Activated T-cell treated with anti-CD3 and anti-CD28 coated beads for 24 hours (primary cell): ENCODE measurements at places on chromosomes 13 and 19.
A peak's percentile ranks its signal among the peaks of the same experiment; 100 is the strongest.

GRCh38 chr13:78015782-78016181 is 97.2 kb upstream of the EDNRB start:
- DNase-seq, result no peak

- DNase-seq, result no peak
These were observed 8.6 kb downstream of the TMEM259 start for GRCh38 chr19:1012334-1012733.

GRCh38 chr19:13783565-13784500 is 9.6 kb downstream of the C19orf53 start:
- DNase-seq, result no peak

DNA sequence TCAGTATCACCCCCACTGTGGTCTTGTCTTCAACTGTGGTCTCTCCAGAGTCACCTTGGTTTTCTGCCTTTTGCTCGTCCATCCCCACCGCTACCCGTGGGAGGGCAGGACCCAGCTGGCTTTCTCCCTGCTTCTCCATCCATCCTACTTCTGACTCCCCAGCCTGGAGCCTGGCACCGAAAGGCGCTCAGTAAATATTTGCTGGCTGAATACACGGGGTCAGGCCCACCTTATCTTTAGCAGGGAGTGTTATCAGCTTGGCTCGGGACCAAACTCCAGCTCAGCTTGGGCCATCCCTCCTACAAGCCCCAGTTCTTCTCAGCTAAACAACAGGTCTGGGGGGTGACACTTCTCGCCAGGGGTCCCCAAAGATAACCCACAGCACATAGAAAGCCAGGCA is 62.0 kb upstream of the KLF2 start:
- DNase-seq, result no peak

GRCh38 chr13:97030705-97031452 is 36.6 kb upstream of the OXGR1 start:
- DNase-seq, result no peak

GRCh38 chr19:4571305-4571917 is 11.9 kb upstream of the SEMA6B start:
- DNase-seq, result no peak

- DNase-seq, result no peak
These were observed 1465.9 kb upstream of the SLC10A2 start for GRCh38 chr13:104532132-104532531.

DNA sequence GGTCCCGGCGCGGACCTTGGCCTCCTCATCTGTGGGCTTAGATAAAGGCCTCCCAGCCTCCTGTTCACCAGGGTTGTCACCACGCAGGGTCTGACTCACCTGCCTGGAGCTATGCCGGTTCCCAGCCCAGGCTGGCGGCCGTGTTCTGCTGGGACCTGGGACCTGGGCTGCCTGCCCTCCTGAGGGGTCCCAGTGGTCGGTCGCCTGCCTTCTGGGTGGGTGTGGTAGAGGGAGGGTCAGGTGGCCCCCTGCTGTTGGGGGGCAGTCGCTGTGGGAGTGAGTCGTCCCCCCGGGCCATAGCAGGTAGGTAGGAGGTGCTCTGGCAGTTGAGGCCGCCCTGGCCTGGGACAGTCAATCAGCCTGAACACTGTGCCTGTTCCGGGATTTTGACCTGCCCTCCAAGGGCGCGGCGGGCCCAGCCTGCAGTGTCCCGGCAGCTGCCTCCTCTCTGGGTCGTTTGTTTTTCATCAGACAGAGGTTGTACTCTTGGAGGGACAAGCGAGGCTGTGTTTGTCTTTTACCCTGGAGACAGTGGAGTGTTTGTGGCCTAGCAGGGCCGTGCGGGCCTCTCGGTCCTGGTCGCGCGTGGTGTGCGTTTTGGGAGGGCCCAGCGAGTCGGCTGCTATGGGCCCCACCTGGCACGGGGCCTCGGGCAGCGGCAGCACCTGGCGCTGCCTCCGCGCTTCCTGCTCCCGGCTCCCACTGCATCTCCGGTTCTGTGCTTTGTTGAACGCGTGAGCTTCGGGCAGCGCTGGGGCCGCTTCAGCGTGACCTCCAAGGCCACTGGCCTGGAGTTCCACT is 2.6 kb downstream of the ADAT3 start:
- no peak for DNase-seq

DNA sequence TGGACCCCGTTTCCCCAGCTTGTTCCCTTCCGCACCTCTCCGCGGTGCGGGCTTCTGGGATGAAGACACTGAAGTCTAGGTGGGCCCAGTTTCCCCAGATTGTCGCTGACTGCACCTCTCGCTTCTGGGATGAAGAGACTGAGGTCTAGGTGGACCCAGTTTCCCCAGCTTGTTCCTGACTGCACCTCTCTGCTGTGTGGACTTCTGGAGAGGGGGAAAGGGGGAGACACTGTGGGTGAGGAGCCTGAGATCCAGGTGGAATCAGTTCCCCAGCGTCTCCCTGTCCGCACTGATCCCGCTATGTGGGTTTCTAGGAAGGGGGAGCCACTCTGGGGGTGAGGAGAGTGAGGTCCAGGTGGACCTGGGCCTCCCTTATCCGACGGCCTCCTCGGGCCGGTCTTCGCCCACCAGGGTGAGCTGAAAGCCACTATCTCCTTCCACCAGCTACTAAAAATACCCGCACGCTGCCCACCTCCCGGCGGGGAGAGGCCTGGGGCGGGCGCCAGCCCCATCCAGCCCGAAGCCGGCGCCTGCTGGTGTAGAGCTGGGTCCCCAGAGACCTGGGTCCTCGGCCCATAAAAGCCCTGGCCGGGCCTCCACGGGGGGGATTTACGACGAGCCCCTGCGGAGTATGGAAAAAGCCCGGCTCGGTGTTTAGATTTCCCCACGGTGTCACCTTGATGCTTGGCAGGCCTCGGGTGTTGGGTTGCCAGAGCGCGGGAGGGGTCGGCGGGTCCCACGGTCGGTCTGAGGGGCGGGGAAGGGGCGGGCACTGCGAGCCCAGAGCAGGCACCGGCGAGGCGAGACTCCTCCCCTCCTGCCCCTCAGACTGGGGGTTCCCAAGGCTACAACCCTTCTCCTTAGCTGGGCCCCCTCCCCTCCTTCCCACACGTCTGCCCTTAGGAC is 10.6 kb downstream of the FUT6 start:
- peak; percentile 19 for DNase-seq

GRCh38 chr19:51458051-51458645 is at the start of gene SIGLEC8:
TSS of gene SIGLEC8 (minus strand) at chr19:51458454. CDS start at chr19:51458387, 67 bp downstream.
- no peak for DNase-seq

DNA sequence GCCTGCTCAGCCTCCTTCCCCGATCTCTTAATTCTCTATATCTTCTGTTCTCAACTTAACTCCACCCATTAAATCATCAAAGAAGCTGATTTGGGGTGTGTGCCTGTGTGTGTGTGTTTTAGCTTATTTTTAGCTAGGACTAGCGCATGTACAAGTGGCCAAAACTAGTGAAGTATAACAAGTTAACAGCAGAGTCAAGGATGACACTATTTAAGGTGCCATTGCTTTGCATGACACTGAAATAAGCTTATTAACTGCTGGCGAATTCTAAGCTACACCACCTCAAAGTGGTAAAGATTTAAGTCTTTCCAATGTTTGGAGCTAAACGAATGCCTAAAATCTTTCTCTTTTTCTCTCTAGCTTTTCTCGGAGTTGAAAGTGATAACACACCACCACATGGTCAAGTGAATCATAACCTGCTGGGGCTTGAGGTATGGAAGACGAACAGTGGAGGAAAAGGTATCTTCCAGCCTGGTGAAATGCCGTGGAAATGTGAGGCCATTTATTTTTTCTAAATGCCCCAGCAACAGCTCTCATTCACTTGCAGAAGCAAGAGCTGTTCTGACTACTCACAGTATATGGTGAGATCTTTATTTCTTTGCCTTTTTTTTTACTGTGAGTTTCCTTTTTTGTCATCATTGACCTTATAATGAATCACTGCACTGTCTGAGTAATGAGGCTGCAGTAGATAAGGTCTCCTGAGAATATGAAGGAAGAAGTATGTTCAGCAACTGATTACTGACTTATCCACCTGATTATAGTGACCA is 570.3 kb downstream of the PCDH9 start:
- no peak for DNase-seq
